Left ventricle myocardium superior (tissue), 1 donor: ENCODE measurements at places on chromosomes 7 and 10.

DNA sequence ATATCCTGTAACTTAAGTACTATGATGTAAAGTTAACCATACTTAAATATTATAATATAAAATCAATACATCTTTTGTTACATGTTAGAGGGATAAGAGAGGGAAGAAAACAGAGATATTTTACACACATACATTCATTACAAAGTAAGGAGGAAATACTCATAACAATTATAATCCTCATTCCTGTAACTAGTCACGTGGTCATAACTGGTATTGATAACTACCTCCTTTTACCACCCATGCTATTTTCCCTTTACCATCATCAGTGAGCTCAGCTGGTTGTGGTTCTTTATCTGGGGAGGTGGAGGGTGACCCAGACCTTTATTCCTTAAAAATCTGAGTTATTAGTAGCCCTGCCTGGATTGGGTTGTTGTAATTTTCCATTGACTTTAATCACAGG lies 8.3 kb downstream of the GIMAP8 start:
- DNase-seq: no peak

DNA sequence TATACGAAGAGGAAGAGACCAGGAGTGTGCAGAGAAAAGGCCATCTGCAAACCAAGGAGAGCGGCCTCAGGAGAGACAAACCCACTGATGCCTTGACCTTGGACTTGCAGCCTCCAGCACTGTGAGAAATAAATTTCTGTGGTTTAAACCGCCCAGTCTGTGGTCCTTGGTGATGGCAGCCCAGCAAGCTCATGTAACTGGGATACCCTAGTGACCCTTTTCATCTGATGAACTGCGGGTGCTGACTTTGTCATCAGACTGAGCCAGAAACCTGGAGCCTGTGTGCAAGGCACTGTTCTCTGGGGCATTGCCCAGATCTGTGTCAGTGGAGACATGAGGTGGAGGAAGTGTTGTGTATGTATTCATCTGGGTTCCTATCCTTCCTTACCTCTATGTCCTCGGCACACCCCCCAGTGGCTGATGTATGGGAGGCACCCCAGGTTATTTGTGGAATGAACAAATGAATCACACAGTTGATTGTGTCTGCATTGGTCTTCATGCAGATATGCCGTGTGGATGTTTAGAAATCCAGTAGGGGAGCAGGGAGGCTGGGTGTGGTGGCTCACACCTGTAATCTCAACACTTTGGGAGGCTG lies 64.5 kb upstream of the BTBD16 start:
- no peak for DNase-seq

DNA sequence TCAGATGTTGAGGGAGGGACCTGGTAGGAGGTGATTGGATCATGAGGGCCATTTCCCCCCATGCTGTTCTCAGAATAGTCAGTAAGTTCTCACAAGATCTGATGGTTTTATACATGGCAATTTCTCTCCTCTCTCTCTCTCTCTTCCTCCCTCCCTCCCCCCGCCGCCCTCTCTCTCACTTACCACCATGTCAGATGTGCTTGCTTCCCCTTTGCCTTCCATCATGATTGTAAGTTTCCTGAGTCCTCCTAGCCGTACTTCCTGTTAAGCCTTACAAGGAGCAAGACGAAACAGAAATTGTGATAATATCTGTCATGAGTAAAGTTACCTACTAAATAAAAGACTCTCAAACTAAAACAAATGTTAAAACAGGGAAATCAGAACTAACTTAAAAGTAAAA lies 19.9 kb upstream of the GPR141 start:
- no peak for DNase-seq

DNA sequence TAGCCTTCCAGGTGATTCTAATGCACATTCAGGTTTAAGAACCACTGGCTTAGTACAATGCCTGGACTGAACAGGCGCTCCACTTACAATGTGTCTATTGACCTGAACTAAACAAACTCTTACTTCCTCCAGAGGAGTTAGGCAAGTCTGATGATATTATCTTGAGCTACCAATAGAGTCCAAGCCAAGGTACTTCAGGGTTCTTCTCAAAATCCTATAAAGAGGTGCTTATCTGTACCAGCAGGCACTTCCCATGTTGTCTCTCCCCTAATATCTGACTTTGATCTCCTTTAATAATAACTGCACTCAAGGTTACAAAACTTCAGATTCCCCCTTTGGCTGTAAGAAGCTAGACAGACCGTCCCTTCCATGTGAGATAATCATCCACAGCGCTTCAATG lies 157.0 kb upstream of the SVIL start:
- no peak for DNase-seq

DNA sequence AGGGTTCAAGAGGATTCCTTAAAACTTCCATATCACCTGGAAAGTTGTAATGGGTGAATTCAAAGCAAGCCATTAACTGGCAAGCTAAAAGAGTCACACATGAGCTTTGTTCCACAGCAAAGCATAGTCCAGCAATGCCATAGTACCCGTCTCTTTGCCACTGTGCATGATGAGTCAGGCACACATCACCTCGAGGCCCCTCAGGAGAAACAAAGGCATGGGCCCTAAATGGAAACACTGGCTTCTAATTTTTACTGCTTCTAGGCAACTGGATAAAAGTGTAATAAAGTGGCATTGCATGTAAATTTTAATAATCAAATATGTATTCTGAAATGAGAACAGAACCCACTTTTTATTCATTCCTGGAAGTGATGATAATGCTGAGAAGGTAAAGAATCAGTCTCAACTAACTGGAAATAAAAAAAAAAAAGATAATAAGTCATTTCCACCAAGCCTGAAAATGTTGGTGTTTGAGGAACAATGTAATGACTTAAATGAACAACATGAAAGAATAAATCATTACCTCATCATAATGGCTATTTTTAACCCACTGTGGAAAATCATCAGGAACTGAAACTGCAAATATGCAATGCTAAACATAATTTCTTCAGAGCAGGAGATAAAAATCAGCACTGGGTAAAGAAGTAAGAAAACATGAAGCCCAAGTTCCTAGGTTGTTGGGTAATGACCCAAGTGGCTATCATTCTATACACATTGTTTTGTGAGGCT lies 104.9 kb downstream of the CDK6 start:
- DNase-seq: no peak

GRCh38 chr10:83357627-83358026 lies 781.7 kb upstream of the GHITM start:
- DNase-seq: no peak

DNA sequence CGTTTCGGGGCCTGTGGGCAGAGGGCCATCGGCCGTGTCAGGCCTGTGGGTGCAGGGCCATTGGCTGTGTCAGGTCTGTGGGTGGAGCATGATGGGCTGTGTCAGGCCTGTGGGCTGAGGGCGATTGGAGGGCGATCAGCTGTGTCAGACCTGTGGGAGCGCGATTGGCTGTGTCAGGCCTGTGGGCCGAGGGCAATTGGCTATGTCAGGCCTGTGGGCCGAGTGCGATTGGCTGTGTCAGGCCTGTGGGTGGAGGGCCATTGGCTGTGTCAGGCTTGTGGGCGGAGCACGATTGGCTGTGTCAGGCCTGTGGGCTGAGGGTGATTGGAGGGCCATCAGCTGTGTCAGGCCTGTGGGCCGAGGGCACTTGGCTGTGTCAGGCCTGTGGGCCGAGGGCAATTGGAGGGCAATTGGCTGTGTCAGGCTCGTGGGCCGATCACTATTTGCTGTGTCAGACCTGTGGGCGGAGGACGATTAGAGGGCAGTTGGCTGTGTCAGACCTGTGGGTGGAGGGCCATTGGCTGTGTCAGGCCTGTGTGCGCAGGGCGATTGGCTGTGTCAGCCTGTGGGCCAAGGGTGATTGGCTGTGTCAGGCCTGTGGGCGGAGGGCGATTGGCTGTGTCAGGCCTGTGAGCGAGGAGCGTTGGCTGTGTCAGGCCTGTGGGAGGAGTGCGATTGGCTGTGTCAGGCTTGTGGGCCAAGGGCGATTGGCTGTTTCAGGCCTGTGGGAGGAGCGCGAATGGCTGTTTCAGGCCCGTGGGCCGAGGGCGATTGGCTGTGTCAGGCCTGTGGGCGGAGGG lies 54.1 kb downstream of the DYNC2I1 start:
- DNase-seq: no peak
